ENCODE measurements at places on chromosomes 7 and 10. TPM values are rescaled to one million over a fixed set of nuclear protein-coding genes. Genes with fewer than 3 reads are reported as not detected.

GRCh38 chr10:4119107-4119506, 334.1 kb upstream of the KLF6 start:
- DNase-seq: no peak
- H3K27ac ChIP-seq: no peak overlapping the region
- no peaks in the 10 kb centered on the region for H3K36me3 ChIP-seq
- H3K4me1 ChIP-seq: peaks cover 5% of the 10 kb centered on the region
- no peaks in the 10 kb centered on the region for H3K27me3 ChIP-seq

DNA sequence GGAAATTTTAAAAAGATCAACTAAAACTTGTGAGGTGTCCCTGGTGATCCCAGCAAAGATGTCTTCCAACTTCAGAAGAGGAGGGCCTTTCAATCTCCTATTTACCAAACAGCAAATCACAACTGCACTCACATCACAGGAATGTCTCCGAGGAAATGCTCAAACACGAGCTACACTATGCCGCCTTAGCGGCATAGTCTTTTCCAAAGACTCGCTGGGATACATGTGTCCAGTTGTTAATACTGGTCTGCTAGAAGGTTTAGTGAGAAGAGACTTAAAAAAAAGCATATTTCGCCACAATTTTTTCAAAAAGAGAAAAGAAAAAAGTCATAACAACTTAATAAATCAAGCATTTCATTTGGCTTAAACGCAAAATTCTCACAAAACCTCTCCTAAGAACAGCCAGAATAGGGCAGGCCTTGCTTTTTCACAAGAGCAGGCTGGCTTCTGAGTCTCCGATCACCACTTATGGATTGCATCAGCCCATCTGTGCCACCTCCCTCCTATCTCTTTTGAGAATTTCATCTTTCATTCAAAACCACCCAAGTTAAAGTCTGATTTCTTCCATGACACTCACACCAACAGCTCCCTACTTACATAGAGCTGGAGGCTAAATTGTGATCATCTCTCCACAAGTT, 66.1 kb downstream of the GNA12 start:
- no peak for DNase-seq
- H3K36me3 ChIP-seq: peaks cover 23% of the 10 kb centered on the region
- no peak overlapping the region for H3K4me3 ChIP-seq
- H3K27me3 ChIP-seq: no peaks in the 10 kb centered on the region

DNA sequence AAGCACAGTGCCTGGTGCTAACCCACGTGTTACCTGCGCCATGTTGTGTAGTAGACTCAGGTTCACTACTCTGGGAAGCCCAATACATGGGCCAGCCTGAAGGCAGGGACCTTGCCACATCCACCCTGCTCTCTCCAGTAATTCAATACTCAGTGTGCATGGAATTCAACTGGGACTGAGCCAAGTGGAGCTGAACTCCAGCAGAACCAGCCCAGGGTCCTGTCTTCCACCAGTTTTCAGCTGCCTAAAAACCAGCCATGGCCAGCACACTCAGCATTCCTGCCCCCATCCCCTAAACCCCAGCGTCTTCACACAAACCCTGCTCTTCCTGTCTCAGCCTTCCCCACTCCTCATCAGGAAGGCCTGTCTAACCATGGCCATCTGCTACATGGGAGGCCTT, 15.4 kb downstream of the FGF8 start:
- peaks cover 43% of the 10 kb centered on the region for H3K27me3 ChIP-seq
- H3K27ac ChIP-seq: no peak overlapping the region
- H3K4me3 ChIP-seq: no peak overlapping the region
- DNase-seq: no peak

AS3MT gene
- 2.7 TPM for total RNA-seq

URGCP gene
- 28.5 TPM for total RNA-seq

HECW1 gene
- total RNA-seq: not detected

DNAJC9 gene
- 19.6 TPM for total RNA-seq

NUDT13 gene
- total RNA-seq: 2.8 TPM

Measured in osteocyte (in vitro differentiated cells).